Renal cortical epithelial cell (primary cell): ENCODE measurements at places on chromosomes 6 and 20.

DNA sequence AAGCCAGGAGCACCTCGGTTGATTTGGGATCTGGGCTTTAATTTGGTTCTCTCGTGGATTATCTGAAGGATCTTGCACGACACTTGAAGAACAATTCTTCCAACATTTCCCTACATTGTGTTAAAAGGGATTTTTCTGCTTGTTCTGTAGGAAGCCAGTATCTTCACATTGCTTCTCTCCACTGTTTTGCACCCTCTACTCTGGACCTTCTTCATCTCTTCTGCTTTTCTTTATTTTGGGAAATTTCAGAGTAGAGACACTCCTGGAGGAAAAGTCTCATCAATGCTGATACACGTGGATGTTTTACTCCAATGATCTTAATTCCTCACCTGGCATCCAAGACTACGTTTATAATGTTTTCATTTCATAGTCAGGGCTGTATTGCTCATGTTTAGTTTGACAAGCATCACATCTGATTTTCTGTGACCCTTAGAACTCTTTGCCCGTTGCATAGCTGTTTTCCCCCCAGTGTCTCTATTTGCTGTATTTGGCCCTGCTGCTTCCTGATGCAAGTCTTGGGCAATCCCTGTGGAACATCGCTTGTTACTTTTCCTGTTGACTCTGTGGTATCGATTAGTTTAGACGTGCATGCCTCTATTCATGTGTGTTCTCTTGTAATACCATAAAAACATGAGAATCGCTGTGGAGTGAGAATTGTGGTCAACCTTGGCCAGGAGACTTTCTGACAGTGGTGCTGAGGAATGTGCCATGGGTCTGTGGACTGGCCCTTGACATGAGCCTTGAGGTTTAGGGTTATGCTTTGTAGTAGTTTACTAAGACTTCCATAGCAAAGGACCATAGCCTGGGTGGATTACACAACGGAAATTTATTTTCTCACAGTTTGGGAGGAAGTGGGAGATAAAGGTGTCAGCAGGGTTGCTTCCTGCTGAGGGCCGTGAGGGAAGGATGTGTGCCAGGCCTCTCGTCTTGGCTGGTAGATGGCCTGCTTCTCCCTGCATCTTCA lies 12.5 kb downstream of the PLCB1 start:
- DNase-seq: peak; percentile 67

DNA sequence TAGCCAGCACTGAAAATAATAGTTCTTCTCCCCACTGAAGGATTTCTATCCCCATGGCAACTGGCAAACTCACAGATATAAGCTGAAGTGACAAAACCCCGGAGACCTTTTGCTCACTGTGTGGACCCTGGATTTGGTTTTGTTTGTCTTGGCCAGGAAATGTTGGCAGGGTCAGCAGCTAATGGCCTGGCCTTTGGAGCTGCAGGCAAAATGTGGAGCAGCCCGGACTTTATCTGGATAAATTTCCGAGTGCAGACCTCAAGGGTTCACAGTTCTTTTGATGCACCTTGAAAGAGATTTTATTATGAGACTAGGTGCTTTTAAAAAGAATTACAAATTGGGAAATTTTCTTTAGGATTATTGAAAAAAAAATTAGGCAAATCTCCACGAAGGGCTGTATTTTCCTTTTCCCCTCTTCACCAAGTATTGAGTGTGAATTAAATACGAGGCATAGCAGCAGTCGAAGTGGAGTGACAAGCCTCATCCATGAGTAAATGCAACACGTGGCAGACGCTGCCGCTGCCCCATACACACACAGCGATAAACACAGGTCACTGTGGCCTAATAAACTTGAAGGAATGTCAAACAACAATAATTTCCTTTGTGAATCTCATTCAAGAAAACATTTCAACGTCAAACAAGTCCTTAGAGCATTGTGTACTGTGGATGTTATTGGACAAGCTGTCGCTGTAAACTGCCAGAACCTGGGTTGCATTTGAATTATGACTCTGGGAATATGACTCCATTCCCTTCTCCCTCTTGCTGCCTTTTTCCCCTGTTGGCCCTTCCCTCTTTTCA lies 35.1 kb upstream of the CCN6 start:
- peak; percentile 66 for DNase-seq

DNA sequence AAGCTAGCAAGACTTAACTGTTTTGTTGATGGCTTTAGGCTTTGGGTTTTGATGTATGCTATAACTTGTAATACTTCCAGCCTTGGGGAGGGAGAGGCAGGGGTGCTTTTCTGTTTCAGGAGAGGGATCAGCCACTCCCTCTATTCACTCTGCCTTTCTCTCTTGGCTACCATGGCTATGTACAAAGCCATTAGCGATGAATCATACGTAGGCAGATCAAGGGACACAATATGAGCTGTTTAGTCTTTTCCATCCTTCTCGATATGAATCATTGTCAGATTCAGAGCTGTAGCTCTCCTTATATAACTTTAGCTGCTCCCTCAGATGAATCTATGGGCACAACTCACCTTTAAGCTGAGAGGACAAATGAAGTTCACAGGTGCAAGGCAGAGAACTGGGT lies 230.6 kb downstream of the TSHZ2 start:
- DNase-seq: no peak

DNA sequence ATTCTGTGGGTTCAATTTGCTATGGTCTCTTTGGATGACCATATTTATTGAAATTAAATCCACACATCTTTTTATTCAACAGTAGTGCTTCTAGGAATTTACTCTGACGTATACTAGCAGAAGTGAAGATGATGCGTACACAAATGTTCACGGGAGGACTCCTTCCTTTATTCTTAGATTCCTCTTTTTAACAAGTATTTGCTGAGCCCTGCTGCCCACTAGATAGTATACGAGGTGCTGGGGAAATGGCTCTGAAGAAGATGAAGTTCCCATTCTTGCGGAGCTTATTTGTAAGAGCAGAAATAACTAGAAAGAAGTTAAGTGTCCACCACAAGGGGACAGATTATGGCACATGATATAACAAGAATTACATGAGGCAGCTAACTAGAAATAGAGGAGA lies 145.2 kb downstream of the DOK5 start:
- DNase-seq: no peak

DNA sequence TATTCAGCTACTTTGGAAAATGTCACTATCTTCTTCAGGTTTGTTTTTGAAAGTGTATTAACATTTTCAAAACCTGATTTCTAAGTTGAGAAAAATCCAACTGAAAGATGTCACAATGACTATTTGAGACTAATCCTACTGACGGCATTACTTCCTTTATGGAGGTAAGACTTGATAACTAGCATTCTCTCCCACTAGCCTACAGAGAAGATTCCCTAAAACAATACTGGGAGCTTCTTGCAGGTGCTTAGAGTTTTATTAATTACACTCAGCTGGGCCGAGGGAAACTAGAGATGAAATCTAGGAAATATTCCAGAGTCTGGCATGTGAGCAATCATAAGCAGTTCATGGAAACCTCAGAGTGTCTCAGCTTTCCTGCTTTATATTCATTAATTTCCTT lies 114.0 kb downstream of the LCA5 start:
- DNase-seq: no peak

DNA sequence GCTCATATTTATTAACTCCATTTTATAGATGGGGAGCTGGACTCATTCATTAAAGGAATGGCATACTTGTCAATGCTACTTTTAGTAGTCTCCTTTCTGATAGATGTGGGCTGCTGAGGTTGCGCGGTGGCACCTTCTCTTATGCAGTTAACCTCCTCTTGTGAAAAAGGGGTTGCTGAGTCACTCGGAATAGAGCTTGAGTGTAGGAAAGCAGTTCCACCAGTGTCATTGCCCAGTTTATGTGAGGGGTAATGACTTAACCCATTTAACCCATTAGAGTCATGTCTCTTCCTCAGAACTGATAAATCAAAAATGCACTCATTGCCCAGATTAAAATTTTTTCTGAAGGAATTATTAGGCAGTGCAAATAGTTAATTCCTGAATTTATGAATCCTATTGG lies 6.3 kb downstream of the MAPK14 start:
- DNase-seq: peak; percentile 37

GRCh38 chr20:49831022-49831769 lies 18.6 kb downstream of the SLC9A8 start:
- DNase-seq: no peak

DNA sequence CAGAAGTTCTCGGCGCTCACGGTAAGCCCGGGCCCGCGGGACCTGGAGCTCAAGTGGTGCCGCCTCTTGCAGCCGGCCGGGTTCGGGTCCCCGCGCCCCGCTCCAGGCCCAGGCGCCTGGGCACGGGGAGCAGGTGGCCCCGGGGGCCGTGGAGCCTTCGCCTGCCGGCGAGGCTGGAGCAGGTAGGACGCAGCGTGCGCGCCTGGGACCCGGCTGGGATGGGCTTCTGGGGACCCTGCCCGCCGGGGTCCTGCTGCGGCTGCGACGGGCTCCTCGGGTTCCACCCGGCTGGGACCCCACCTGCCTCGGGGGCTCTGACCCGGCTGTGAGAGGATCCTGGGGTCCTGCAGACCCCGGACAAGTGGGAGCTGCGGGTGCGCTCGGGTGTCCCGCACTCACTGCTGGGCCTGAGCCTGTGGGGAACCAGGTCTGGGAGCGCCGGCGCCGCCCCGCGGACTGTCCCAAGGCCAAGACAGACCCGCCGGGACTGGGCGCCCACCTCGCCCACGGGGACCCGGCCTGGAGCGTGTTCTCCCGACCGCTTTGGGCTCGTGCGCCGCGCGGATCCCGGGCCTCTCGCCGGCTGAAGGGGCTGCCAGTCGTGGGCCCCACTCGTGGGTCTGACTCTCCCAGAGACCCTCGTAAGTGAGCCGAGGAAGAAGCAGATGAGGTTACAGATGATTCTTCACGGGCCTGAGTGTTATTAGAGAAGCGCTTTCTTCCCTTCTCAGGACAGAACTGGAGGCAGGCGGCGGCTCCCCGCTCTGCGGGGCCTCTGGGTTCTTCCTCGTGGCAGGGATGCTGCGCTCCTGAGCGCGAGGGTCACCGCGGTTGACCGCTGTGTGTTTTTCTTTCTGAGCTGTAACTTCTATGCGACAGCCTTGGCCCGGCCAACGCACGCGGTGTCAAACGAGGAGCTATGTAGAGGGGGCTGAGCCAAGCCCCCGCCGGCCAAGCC lies 729 bp downstream of the SMOC2 start:
- DNase-seq: no peak

DNA sequence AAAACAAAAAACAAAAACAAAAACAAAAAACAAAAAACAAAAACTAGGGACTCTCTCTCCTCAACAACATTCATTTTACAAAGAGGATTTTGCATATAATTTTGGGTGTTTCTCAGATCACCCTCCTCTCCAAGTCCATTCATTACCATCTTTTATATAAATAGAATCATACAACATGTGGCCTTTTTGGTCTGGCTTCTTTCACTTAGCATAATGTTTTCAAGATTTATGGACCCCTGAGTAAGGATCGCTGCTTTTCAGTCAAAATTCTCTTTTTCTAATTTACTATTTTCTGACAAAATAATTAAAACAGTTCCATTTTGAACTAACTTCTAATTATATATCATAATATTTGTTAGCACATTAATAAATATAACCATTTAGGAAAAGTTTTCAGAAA lies 94.8 kb downstream of the UBE3D start:
- DNase-seq: no peak

GRCh38 chr20:24442909-24443308 lies 26.5 kb upstream of the SYNDIG1 start:
- no peak for DNase-seq

GRCh38 chr6:44189257-44189656 lies 27.5 kb upstream of the MYMX start:
- no peak for DNase-seq

GRCh38 chr6:49220293-49220692 lies 242.8 kb downstream of the MMUT start:
- no peak for DNase-seq

DNA sequence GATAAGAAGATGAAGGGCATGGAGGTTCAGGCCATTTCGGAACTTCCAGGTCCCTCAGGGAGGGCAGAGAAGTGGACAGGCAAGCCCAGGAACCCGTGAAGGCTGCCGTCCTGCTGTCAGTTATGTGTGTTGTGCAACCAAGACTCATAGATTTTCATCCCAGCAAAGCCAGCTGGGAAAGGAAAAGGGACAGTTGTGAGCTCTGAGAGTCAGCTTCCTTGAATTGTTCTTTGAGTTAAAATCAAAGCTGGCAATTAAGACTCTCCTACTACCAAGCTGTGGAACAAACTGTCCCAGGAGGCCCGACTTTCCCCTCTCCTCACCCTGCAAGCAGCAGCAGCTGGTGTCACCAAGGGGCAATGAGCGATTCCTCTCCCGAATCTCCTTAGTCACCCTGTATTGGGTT lies 46.3 kb upstream of the IYD start:
- no peak for DNase-seq

- no peak for DNase-seq
Observed at GRCh38 chr20:44450281-44450889, 25.3 kb upstream of the TTPAL start.

DNA sequence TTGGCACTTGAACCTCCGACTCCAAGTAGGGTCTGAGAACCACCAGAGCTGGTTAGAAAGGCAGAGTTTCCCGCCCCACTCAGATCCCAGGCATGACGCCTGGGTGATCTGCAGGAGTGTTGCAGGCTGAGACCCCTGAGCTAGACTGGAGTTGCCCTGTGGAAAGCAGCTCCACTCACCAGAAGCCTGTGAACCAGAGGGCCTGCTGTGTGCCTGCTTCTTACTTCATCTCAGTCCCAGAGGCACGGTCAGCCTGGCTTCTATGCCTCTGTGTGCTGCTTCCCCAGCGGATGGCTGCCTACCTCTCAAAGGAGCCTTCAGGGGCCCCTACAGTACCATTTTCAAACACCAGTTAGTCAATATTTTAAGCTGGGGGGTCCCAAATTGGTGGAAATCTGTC lies 15.6 kb upstream of the CCN6 start:
- no peak for DNase-seq

DNA sequence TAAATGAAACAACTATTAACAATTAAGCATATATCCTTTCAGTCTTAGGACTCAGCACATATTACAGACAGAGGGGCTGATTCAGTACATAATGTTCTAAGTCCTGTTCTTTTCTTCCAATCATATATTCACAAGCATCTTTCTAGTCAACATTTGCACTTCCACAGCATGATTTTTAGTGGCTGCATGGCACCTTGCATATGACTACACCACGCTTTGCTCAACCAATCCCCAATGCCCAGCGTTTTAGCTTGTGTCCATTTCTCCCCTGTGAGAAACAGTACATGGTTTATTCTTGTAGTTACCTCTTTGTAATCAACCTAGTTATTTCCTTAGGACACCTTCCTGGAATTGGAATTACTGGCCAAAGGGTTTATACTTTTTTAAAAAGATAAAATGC lies 33.2 kb downstream of the AAR2 start:
- DNase-seq: no peak

DNA sequence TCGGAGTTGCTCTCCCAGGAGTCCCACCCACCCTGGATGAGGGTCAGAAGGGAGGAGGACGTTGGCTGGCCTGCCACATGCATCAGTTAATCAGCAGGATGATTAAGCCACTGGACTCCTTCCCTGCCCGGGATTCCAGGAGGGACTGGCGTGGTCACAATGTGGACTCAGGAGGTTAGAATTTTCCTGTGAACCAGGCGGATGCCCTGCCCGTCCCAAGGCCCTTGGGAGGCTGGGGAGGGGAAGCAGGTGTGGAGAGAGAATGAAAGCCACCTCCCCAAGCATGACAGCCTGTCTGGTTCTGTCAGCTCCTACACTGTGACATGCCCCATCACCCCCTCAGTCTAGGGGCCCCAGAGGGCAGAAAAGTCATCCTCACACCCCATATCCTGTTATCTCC lies 11.6 kb upstream of the ITPR3 start:
- peak; percentile 62 for DNase-seq

- DNase-seq: no peak
Observed at GRCh38 chr6:167512696-167513375, 187.9 kb downstream of the TTLL2 start.
